ENCODE measurements at places on chromosomes 12 and 14.

- DNase-seq: no peak
Measured at GRCh38 chr12:64122154-64122553, 99.9 kb downstream of the KICS2 start.

GRCh38 chr14:75549169-75549568 is 26.9 kb downstream of the BATF start:
- peak; percentile 51 for DNase-seq

- DNase-seq: no peak
Measured at GRCh38 chr14:98651037-98651436, 621.0 kb downstream of the BCL11B start.

GRCh38 chr14:95679998-95680735 is 6.1 kb upstream of the TCL1B start:
- DNase-seq: no peak

DNA sequence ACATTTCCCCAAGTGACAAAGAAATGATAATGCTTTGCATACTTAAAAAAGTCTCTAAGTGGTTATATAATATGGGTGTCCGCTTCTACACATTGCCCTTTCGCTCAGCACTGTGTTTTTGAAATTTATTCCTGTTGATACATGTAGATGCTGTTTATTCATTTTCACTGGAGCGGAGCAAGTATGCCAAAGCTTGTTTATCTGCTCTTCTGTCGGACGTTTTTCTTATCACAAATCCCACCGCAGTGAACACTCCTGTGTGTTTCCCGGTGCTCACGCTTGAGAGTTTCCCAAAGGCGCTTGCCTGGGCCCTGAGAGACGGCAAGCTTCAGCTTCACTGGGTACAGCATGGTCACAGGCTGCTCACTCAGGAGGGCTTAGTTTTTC is 50.2 kb downstream of the TPCN1 start:
- DNase-seq: no peak

DNA sequence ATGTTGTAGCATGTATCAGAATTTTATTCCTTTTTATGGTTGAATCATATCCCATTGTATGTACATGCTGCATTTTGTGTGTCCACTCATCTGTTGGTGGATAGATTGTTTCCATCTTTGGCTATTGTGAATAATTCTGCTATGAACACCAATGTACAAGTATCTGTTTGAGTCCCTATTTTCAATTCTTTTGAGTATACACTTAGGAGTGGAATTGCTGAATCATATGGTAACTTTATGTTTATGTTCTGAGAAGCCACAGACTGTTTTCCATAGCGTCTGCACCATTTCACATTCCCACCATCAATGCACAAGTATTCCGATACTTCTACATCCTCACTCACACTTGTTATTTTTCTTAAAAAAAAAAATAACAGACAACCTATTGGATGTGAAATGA is 91.5 kb downstream of the ARF6 start:
- no peak for DNase-seq

DNA sequence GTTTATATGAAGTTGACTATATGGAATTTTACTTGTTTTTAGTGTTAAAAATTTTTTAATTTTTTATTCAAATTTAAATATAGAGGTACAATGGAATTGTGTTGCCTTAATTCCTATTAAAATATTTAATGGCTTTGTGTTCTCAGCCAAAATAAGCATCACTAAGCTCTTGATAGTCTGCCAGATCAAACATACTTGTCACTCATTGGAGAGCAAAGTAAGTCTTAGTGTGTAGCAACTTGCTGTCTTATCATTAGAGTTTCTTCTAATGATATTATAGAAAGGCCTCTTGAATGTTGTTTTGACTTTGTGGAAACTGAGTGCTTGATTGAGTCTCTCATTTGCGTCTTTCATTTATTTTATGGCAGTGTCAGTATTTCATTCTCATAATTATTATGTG is 10.7 kb downstream of the SFSWAP start:
- DNase-seq: no peak

DNA sequence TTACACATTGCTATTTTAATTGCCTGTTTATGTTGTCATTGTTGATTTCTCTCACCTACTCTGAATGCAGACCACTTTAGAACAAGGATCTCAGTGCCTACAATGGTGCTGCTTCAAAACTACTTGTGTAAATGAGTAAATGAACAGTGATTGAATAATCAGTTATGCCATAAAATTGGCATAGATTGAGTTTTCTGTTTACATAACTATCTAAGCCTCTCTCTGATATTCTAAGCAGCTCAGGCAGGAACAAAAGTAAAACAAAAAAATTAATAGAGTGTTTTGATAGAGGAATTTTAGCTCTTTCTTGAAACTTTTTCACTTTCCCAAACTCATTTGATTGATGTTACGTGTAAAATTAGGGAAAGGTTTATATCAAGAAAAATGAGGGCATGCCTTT is 232.3 kb upstream of the KITLG start:
- no peak for DNase-seq

DNA sequence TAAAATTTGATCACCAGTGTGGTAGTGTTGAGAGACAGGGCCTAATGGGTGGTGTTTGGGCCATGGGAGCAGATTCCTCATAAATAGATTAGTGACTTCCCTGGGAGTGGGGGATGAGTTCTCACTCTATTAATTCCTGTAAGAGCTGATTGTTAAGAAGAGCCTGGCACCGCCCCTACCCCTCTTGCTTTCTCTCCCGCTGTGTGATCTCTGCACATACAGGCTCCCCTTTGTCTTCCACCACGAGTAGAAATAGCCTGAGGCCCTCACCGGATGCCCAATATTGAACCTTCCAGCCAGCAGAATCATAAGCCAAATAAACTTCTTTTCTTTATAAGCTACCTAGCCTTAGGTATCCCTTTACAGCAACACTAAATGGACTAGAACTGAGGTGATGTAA is 31.9 kb upstream of the CAND1 start:
- no peak for DNase-seq

- no peak for DNase-seq
Measured at GRCh38 chr12:105878964-105879363, 259.8 kb downstream of the NUAK1 start.

DNA sequence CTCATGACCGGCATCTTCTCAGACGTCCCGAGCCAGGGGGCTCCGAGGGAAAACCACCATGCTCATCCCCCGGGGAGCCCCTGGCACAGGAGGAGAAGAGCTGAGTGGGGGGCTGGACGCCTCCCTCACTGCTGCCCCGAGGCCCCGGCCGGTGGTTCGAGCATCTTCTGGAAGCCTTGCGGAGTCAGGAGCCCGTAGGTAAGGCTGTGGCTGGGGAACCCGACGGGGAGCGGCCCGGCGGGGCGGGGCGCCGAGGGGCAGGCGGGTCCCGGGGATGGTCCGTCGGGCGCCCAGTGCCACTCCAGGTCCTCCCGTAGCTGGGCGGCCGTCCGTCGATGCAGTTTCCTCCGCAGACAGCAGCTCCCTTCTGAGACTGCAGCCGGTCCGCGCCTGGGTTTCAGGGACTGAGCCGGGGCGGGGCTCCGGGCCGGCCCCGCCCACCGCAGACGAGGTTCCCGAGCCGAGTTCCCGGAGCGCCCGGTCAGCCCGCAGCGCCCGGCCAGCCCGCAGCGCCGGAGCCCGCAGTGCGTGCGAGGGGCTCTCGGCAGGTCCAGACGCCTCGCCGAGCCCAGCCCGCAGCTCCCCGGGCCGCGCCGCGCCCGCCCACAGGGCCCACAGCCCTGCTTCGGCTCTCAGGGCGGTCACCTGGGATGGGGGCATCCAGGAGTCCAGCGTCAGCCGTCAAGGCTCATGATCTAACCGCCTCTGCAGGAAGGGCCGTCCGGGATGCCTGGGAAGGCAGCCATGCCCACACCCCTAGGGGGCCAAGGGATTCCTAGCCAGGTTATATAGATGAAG is at the start of gene PGF:
Gene PGF (minus strand): TSS at position 369 of the 798 bp plus-strand sequence. CDS start 355 bp downstream, at position 14.
- peak; percentile 43 for DNase-seq

- DNase-seq: no peak
Measured at GRCh38 chr14:84726471-84726870, 803.5 kb upstream of the FLRT2 start.

All from activated T-cell treated with anti-CD3 and anti-CD28 coated beads, Interleukin-2, amount 50 U/mL, for 48 hours (primary cell).